ENCODE measurements at places on chromosomes 7 and 10.

DNA sequence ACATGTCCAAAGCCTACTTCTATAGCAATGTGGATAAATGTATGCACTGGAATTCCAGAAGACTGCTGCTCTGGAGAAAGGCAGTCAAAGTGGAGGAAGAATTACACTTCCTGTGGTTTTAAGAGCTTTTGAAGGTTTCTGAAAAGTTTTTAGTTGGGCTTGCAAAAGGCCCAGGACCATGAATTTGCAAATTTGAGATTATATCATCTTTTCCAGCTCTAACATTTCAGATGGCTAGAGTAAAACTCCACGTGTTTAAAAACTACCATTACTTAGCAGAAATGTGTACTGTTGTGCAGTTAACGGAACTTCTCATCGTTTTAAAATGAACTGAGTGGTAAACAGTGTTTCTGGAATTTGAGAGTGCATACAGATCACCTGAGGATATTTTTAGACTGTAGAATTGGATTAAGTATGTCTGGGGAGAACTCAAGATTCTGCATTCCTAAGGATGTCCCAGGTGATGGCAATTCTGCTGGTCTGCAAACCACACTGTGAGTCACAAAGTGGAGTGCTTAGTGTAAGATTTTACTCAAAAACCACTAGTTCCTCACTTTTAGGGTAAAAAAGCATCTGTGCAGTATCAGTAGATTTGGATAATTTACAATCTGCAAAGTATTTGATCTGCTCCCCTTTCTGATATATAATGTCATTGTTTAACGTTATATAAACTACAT lies 32.9 kb upstream of the CCDC71L start:
- no peak for DNase-seq

- DNase-seq = no peak
Measured at GRCh38 chr7:80078159-80078731, 56.4 kb upstream of the GNAI1 start.

- no peak for DNase-seq
Measured at GRCh38 chr7:14687777-14688176, 214.8 kb downstream of the DGKB start.

- DNase-seq = no peak
Measured at GRCh38 chr7:128384726-128385125, 23.2 kb upstream of the PRRT4 start.

GRCh38 chr7:113521468-113521867 lies 397.3 kb downstream of the PPP1R3A start:
- no peak for DNase-seq

DNA sequence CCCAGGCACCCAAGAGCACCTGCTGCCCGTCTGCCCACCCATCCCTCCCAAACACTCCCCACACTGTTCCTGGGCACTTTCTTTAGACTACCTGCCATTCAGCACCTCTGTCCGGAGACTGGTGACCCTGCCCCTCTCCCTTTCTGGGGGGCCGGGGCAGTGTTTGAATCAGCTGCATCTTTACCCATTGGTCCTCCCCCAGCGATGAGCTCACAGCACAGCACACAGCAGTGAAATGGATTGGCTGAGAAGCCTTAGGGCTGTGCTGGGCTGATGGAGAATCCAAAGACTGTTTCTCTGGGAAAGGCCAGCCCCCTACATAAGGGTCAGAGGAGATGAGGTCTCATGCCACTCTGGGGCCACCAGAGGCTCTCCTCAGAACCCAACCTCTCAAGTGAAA lies 40.2 kb downstream of the VWA2 start:
- DNase-seq = no peak

- no peak for DNase-seq
Measured at GRCh38 chr7:44962483-44963251, 16.1 kb downstream of the MYO1G start.

DNA sequence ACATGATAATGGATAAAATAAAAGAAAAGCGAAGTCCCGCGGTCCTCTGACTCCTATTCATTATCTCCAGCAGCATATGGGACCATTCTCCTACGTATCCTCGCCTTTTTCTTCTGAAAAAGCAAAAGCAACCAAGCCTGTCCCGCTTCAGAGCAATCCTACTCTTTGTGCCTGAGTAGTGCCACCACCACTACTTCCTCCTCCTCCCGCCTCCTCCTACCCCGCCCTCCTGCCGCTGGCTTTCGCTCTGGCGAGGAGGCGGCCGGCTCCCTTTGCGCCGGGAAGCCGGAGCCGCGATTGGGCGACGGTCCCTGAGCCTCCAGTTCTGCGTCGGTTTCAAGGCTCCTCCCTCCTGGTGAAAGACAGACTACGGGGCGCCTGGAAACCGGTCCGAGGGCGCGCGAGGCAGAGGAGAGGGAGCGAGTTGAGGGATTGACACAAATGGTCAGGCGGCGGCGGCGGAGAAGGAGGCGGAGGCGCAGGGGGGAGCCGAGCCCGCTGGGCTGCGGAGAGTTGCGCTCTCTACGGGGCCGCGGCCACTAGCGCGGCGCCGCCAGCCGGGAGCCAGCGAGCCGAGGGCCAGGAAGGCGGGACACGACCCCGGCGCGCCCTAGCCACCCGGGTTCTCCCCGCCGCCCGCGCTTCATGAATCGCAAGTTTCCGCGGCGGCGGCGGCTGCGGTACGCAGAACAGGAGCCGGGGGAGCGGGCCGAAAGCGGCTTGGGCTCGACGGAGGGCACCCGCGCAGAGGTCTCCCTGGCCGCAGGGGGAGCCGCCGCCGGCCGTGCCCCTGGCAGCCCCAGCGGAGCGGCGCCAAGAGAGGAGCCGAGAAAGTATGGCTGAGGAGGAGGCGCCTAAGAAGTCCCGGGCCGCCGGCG lies at the start of gene FZD1:
FZD1 (plus strand) TSS at position 388 of the 878 bp plus-strand sequence; CDS start at position 836, 448 bp downstream.
- DNase-seq = peak; percentile 98

DNA sequence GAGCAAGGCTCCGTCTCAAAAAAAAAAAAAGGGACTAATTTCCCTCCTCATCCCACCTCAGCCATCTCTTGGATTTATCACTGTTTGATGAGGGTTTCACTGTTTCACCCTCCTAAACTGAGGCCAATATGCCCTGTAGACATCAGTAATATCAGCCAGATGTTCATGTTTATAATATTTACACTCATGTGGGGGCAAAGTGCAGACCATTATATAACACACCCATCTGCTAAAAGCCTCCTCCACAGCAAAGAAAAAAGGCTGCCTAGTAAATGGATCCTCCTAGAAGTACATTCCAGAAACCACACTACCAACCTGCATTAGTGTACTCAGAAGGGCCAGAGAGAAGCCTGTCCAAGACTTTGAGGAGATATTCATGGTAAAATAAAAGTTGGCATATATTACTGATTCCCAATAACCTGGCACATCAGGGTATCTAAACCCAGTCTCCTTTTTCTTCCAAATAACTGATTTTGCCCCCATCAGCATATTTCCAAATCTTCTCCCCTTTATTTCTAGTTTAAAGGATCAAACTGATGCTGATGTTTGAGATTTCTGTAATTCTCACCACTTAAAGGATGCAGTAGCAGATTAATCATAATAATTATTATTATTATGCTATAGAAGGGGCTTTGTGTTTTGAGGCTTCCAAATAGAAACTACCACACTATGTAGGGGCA lies 55.1 kb downstream of the LGI1 start:
- no peak for DNase-seq

DNA sequence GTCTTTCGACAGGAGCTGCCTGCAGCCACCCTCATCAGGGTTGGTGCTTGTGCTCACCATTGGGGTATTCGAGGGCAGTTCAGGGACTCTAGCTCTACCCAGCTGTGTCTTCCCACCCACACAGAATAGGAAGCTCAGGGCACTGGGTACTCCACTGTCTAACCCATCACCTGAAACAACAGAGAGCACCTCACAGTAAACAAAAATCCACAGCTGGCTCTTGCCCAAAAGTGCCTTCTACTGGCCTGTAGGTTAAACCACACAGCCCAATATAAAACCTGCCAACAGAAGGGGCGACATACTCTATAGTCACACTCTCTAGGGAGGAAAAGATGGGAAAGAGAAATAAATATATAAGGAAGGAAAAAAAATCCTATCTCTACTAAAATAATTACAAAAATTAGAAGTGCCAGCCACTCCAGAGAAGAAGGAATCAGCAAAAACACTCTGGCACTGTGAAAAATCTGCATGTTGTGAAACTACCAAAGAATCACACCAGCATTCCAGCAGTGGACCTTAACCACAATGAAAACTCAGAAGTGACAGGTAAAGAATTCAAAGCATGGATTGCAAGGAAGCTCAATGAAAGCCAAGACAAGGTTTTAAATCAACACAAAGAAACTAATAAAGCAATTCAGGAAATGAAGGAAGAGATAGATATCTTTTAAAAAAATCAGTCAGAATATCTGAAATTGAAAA lies 110.0 kb downstream of the HGF start:
- DNase-seq = no peak

- no peak for DNase-seq
Measured at GRCh38 chr7:116547347-116547746, 22.5 kb downstream of the CAV1 start.

DNA sequence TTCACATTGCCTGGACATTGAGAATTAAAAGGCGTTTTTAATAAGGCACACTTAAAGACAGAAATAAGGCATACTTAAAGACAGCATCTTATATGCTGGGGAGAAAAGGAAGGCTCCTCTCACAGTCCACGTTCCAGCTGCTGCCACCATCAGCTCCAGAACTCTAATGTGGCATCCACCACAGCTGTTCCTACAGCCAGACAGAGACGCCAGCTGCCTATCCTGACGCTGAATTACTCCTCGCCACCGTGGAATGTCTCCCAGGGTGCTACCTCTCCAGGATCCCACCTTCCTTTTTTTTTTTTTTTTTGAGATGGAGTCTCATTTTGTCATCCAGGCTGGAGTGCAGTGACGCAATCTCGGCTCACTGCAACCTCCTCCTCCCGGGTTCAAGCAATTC lies 30.8 kb downstream of the SLC37A3 start:
- DNase-seq = no peak

GRCh38 chr10:14659626-14660196 lies 115.0 kb downstream of the FAM107B start:
- DNase-seq = no peak

GRCh38 chr10:30917789-30918188 lies 113.9 kb downstream of the ZNF438 start:
- no peak for DNase-seq

- DNase-seq = no peak
Measured at GRCh38 chr10:7354330-7355047, 56.3 kb downstream of the SFMBT2 start.

DNA sequence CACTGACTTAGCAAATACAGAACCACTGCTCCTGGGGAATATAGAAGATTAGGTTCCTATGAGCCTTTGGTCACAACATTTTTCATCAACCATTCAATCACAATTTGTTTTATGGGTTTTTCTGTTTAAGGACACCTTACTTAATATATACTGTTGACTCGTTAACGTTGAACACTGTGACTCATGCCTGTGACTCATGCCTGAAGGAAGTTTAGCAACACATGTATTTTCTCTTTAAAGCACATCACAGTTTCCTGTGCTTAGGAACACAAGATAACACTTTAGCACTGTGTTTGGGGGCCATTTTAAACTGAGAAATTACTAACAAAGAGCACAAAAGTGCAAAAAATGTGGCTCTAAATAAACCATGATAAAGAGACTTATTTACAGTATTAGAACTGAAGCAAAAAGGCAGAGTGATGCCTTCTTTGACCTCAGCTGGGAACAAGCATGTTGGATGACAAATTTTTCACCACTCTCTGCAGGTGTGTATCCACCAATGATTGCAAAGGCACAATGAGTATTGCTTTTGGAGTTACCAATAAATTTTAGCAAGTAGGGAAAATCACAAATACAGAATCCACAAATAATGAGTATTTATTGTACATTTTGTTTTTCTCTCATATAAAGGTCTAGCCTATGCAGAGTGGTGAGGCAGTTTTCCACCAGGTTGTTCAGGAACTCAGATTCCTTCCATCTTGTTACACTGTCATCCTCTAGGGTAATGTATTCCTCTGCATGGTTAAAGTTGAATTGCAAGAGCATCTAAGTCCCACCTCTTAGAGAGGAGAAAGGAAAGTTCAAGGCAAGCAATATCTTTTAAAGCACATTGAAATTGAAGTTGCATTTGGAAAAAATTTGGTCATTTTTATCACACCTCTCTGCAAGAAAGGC lies 7.3 kb downstream of the FGFBP3 start:
- DNase-seq = no peak

DNA sequence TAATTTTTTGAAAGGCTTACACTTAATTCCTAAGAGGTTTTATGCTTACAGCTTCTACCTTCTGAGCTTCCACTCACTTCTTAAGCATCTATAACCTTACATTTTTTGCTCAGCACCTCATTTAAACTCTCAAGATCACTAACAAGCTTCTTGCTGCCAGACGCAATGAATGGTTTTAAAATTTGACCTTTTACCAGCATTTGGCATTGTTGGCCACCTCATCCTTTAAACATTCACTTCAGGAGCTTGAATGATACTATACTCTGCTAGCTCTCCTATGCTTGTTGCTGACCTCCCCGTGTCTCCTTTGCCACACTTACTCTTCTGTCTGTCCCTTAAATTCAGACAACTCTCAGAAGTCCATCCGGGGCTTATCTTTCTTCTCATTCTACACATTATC lies 37.7 kb upstream of the ODAD2 start:
- no peak for DNase-seq

DNA sequence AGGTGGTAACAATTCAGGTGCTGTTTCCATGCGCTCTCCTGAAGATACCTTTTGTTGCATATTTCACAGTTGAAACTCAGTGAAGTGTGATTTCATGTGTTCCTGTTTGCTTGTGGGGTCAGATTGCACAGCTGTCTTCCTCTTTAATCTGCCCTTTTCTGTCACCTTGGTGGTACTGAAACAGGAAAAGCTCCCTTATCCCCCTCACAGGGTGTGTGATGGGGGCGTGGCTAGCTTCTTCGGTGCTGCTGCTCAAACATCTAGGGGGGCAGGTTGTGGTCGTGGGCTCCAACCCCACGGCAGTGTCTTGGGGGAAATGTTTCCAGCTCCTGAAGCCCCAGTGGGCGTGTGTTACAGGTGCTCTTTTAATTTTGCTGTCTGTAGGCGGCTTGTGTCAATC lies 107.4 kb upstream of the KLF14 start:
- DNase-seq = no peak

DNA sequence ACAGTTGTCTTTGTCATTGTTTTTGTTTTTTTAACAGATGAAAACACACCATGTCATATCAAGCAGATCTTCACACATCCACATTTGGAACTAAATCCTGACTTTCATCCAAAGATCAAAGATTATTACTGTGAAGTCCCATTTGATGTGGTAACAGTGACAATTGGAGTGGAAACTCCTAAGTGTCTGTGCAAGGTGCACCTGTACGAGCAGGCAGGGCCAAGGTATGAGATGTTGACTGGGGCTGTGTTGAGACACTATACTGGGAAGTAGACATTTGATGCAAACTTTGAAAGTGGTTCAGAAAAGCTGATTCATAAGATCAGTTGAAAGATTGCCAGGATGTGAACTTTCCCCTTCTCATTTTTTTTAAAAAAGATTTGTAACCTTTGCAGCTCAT lies 152.3 kb downstream of the CPED1 start:
- no peak for DNase-seq

DNA sequence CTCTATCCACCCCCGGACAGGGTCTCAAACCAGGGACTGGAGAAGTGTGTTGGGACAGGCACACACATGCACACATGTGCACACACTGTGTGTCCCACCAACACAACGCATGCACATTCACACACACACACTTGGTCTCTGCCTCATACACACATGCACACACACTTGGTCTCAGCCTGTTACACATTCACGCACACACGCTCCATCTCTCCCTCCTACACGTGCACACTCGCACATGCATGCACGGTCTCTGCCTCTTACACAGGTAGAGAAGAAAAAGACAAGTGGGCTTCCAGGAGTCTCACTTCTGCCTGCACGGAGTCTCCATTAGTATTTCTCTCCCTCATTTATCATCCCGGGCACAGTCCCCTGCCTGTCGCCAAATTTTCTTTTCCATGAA lies 171.2 kb downstream of the EBF3 start:
- no peak for DNase-seq

All from WERI-Rb-1 (cell line).